ENCODE measurements at places on chromosomes 12 and 14.

- no peak for DNase-seq
Measured at GRCh38 chr12:45670346-45671065, 59.0 kb upstream of the ARID2 start.

- DNase-seq, result no peak
Measured at GRCh38 chr12:82595941-82596340, 90.8 kb upstream of the TMTC2 start.

DNA sequence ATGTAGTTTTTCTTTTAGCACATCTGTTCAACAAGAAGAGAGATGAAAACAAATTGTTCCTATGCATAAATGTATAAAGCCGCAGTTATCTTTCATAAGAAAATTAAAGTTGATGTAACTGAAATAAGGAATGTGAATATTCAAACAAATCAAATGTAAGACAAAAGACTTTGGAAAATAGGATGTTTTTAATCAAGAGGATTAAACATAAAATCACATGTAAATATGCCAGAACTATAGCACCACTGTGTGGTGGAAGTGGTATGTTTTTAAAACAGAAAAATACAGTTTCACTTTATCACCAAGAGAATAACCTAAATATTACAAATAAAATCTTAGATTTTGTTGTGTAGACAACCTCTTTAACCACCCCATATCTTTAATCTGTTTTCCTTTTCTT lies 40.4 kb downstream of the CAPS2 start:
- no peak for DNase-seq

DNA sequence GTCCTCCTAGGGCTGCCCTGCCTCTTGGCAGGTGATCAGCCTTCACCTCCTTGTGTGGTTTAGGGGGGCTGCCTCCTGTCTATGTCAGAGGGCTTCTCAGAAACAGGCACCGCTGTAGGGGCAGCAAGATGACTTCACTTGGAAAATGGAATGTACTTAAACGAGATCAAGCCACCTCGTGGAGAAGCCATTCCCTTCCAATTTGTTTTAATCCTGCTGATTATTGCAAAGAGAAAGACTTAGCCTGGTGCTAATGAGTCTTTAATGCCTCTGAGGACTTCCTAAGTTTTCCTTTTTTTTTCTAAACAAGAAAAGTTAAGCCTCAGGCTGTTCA lies 62.3 kb upstream of the RFLNA start:
- no peak for DNase-seq

- no peak for DNase-seq
Measured at GRCh38 chr14:68669111-68669511, 123.8 kb downstream of the ZFP36L1 start.

Measured in AG04449 (cell line).